CD4-positive, alpha-beta T cell treated with Interleukin-12 subunit alpha and Interleukin-12 subunit beta, for 1 hour (primary cell): ENCODE measurements at places on chromosomes 11 and 22.

- DNase-seq: no peak
Measured at GRCh38 chr11:117221775-117222517, 9.9 kb downstream of the PCSK7 start.

DNA sequence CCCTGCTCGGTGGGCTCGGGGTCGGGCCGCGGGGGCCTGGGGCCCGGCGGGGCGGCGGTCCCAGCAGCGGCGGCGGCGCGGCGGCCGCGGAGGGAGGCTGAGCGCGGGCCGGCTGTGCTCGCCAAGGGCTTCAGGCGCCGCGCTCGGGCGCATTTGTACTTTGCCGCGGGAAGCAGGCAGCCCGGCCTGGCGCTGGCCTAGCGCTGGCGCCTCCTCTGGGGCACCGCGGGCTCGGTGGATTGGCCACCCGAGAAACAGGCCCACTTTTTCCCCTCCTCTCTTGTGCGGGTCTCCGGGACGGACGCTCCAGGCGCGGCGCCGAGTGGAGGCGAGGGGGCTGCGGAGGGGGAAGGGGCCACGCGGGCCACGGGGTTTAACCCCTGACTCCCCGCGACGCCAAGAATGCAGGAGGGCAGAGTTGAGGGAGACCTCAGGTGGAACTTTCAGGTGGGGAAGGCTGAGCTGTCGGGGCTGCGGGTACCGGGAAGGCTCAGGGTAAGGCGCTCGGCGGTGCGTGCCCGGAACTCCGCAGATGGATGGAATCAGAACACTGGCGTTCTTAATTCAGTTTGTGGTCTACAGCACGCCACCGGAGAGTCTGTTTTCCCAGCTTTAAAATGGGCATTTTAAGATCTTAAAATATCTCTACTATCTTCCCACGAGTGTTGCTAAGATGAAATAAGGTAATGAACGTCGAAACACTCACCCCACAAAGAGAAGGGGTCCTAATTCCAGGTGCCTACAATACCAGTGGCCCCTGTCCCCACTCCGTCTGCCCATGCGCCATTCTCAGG lies at the start of gene CHRDL2:
TSS of gene CHRDL2 (minus strand) at position 126 of the 794 bp plus-strand sequence. CDS start 538 bp downstream, outside the sequence.
- no peak for DNase-seq

DNA sequence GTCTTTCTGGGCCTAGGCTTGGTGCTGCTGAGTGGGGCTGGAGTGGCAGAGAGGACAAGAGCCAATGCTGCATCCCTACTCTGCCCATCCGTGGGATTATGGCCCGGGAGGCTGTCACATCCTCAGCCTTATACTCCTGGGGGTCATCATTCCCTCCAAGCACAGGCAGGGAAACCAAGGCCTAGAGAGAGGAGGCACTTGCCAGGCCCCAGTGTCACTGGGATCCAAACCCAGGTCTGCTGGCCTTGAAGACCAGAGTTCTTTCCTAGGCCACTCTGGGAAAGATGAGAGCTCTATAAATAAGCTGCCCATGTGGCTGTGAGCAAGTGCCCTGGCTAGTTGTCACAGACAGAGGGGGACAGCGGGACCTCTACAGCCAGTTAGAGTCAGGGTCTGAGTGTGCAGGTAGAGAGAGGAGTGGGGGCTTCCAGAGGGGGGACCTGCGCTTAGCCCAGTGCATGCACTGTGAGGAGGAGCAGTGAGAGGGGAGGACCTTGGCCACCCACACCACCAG lies 4.8 kb downstream of the RELT start:
- no peak for DNase-seq

DNA sequence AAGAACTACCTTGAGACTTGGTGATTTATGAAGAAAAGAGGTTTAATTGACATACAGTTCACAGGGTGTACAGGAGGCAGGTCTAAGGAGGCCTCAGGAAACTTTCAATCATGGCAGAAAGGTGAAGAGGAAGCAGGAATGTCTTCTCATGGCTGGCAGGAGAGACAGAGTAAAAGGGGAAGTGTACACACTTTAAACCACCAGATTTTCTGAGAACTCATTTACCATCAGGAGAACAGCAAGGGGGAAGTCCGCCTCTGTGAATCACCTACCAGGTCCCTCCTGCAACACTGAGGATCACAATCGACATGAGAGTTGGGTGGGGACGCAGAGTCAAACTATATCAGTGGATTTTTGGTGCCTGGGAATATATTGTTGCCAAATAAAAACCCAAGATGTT lies 40.3 kb upstream of the OR5D13 start:
- DNase-seq: no peak

DNA sequence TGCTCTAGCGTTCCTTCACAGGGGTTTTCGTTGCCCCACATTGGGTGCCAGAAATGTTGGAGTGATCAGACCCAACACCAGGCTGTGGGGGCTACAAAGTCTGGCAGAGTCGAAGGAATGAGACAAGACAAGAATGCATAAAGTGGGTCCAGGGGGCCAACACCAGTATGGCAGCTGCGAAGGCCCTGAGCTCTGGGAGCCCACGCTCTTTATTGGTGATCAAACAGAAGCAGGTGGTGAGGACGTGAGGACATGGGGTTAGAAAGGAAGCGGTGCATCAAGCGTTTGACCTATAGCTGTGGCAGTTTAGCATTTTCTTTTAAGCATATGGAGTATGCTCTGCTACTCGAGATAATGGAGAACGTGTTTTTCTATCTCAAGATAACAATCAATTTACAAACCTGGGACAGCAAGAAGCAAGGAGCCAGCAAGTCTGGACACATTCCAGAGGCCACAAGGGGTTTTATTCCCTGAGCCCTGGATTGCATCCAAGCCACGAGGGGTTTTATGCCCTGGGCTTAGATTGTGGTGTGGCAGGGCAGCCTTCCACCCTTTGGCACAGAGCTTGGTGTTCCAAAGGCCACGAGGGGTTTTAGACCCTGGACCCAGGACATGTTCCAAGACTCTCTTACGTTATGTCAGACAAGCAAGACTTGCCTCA lies 3.9 kb upstream of the DNAJB13 start:
- DNase-seq: no peak

GRCh38 chr22:36913427-36914389 lies at the start of gene CSF2RB:
CSF2RB (plus strand) TSS chr22:36913628; CDS start chr22:36922208, 8,580 bp downstream.
- peak; percentile 10 for DNase-seq

DNA sequence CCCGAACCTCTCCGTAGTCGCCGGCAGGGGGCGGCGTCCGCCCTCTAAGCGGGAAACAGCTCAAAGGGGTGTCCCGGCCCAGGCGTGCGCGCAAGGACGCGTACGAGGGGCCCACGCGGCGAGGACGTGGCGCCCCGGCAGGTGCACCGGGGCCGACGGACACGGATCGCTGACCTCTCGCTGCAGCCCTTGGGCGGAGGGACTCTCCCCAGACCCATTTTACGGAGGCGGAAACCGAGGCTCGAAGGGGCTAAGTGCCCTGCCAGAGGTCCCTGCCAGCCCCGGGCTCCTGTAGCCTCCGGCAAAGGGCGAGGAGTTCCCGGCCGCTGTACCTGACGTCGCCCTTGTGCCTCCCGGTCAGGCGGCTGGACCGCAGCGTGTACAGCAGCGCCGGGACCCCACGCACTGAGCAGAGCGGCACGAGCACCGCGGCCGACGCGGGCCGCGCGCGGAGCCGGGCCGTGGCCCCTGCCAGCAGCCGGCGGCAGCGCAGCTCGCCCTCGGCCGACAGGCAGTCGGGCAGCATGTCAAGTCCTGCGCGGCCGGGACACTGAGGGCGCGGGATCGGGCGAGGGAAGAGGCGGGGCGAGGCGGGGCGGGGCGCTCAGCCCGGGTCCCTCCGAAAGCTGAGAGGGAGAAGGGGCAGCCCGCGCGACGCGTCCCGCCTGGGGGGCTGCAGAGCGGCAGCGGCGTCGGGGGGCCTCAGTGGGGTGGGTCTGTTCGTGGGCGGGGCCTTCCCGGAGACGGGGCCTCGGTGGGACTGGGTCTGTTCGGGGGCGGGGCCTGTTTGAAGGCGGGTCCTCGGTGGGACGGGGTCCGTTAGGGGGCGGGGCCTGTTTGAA lies at the start of gene NUDT8:
TSS of gene NUDT8 (minus strand) at position 552 of the 842 bp plus-strand sequence. CDS start at position 526, 26 bp downstream.
- peak; percentile 88 for DNase-seq

DNA sequence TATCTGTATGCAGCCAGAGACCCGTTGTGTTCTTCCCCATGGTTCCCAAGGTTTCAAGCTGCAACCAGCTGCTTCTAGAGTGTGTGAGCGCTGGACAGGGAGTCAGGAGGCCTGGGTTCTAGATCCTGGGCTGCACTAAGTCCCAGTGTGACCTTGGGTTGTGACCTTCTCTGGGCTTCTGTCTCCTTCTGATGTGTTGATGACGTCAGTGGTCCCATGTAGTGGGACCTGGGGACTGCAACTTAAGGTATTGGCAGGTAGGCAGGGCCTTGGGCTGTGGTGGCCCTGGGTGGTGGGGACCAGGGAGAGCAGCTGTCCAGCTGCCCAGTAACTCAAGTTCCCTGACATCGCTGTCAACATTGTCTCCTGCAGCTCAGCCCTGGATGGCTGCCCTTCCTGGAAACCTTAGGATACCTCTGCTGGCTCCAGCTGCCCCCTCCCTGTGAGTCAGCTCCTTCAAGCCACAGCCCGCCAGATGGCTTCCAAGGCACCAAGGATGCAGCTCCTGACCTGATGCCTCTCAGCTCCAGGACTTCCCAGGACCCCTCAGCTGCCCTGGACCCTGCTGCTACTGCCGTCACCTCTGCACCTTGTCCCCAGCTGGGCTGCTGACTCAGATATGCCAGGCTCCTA lies 1.3 kb upstream of the PVALB start:
- no peak for DNase-seq

- no peak for DNase-seq
Measured at GRCh38 chr11:7490535-7490934, 5.2 kb downstream of the OLFML1 start.

- peak; percentile 49 for DNase-seq
Measured at GRCh38 chr11:93740031-93740729, 1.1 kb downstream of the TAF1D start.

GRCh38 chr11:44758983-44759382 lies 32.2 kb downstream of the TSPAN18 start:
- DNase-seq: no peak

DNA sequence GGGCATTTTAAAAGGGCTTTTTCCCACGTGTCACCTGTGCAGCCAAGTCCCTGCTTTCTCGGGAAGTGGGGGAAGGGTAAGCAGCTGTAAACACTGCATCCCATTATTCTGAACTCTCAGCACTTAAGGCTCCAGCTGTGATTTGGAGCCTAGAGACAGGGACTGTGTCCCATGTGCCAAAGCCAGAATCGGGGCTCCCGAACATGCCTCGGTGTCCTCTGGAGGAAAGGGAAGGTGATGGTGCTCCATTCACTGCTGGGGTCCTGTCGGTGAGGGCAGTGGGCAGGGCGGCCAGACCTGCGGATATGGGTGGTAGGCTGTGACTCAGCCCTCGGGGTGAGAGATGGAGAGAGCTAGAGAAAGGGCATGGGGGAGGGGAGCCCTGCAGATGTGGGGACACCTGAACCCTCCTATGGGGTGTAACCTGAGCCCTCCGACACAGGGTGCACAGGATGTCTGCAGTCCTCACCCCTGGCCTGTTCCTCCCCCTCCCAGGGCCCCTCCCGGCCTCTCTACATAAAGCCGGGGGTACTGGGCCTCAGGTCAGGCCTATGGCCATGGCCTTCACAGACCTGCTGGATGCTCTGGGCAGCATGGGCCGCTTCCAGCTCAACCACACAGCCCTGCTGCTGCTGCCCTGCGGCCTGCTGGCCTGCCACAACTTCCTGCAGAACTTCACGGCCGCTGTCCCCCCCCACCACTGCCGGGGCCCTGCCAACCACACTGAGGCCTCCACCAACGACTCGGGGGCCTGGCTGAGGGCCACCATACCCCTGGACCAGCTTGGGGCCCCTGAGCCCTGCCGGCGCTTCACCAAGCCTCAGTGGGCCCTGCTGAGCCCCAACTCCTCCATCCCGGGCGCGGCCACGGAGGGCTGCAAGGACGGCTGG lies 31.8 kb downstream of the CAPN1 start:
- DNase-seq: no peak

DNA sequence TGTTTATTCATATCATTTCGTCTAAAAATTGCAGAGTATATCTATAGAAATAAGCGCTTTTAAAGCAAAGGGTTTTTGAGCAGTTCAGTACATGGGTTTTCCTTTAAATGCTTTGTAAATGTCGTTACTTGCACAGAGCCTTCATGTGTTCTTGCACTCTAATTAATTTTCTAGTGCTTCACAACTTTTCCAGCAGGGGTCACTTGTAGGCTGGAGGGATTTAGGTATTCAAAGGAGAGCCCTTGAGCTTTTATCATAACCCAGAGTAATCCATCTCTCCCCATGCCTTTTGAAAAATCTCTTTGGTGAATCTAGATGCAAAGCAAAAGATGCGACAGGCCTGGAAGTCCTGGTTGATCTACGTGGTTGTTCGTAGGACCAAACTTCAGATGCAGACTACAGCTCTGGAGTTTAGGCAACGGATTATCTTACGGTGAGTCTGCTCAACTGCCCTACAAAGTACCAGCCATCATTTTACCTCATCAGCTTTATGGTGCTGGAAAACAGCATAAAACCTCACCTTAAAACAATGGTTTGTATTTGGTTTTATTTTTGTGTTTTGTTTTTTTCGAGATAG lies 60.4 kb downstream of the SFI1 start:
- peak; percentile 41 for DNase-seq

GRCh38 chr11:110069158-110069737 lies 23.9 kb upstream of the ZC3H12C start:
- no peak for DNase-seq

- DNase-seq: no peak
Measured at GRCh38 chr11:22602504-22602903, 23.1 kb downstream of the FANCF start.

- DNase-seq: no peak
Measured at GRCh38 chr11:128581561-128582272, 5.6 kb downstream of the ETS1 start.

GRCh38 chr22:34886812-34887211 lies 179.1 kb upstream of the ISX start:
- no peak for DNase-seq

DNA sequence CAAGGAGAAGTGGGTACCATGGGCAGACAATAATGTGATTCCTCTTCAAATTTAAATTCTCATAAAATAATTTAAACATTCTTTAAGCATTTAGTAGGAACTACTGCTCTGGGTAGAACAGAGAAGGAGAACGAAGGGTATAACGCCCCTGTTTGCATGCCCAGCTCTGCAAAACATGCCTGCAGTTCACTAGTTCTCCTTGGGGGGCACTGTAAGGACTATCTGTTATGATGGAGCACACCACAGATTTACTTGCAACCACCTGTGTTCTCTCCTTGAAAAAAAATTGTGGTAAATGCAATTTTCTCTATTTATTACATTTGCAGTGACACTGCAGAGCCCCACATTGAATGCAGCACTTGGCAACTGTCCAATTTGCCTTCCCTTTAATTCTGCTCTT lies 100.3 kb downstream of the GUCY1A2 start:
- no peak for DNase-seq

DNA sequence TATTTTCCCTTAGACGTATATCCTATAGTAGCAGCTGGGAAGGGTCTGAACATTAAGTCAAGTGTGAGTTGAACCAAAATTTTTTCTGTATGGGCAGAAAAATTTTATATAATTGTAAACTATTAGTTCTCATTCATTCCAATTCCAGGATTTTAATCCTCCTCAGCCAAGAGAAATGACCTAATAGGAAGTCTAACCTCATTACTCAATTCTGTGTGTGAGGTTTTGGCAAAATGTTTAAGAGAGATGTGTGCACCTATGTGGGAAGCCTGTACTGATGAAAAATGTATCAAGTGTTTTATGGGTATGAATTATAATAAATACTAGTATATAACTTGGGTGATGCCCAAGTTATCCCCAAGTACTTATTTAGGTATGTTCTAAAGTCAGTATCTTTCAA lies 311.6 kb upstream of the PITPNB start:
- no peak for DNase-seq
